Right lobe of liver (tissue), 6 donors: ENCODE measurements at places on chromosomes 5 and 9. TPM values are rescaled to one million over a fixed set of nuclear protein-coding genes. Genes with fewer than 3 reads are reported as not detected.

Gene WNT8A
- not detected for total RNA-seq

Gene NTRK2
- total RNA-seq: 0.37 TPM

Gene PIP5KL1
- 0.81 TPM for total RNA-seq

Gene ITGA1
- total RNA-seq: 97.0 TPM

Gene SOX30
- total RNA-seq: 0.12 TPM

Gene SLC45A2
- total RNA-seq: 0.58 TPM

Gene FAXDC2
- 74.1 TPM for total RNA-seq

Gene IQGAP2
- 125 TPM for total RNA-seq

Gene RUSC2
- total RNA-seq: 7.6 TPM

Gene WHRN
- total RNA-seq: 2.2 TPM
